ENCODE measurements at places on chromosomes 3 and 15.

- DNase-seq, result no peak
- H3K36me3 ChIP-seq, result no peaks in the 10 kb centered on the region
- no peak overlapping the region for H3K27ac ChIP-seq
- no peaks in the 10 kb centered on the region for H3K27me3 ChIP-seq
Measured at GRCh38 chr3:106797461-106797860, 579.8 kb upstream of the CCDC54 start.

DNA sequence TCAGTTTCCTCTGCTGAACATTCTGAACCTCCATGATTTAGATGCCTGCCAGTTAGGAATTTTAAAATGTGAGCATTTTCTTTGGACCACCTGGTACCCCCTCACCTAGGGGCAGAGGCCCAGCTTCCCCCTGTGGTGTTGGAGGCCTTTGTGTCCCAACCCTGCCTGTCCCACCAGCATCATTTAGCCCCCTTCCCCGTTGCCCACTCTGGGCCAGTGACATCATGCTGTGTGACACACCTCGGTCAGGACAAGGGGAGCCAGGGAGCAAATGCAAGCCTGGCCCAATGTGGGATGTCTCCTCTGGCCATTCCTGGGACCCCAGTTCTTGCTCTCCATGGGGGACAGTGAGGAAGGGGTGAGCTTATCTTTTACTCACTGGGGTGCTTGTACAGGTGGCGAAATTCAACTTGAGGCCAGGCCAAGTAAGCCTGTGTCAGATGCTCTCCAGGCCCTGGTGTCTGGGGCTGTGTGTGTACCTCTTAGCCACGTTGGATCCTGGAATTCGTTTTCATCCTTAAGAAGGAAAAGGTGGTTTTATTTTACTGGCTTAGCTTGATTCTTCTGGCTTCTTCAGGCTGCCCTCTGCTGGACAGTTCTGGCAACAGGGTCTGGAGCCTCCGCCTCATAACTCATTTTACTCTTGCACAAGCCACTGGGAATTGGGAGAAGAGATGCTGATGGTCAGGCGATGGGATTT, 49.7 kb upstream of the MYZAP start:
- H3K4me3 ChIP-seq, result no peak overlapping the region
- DNase-seq, result peak; percentile 52
- peaks cover 11% of the 10 kb centered on the region for H3K27me3 ChIP-seq
- H3K36me3 ChIP-seq, result no peaks in the 10 kb centered on the region
- no peak overlapping the region for H3K27ac ChIP-seq

GRCh38 chr15:61336026-61336638, 107.0 kb upstream of the RORA start:
- no peak overlapping the region for H3K4me3 ChIP-seq
- H3K4me1 ChIP-seq, result no peaks in the 10 kb centered on the region
- H3K36me3 ChIP-seq, result no peaks in the 10 kb centered on the region
- no peak overlapping the region for H3K27ac ChIP-seq

DNA sequence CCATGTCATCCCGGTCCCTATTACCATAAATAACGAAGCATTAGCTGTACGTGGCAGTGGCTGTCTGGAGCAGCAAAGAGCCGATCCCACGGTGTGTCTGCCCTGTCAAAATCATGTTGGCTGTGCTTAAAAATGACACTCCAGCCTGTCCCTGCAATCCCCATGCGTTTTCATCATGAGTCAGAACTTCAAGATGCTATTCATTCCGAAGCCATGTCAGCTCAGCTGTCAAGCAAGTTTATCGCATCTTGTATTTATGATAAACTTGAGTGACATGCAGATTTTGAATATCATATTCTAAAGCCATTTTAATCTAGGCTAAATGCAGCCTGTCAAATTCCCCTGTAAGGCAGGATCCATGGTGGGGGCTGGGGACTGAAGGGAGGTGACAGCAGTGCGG, 152.4 kb downstream of the TJP1 start:
- H3K27me3 ChIP-seq, result peaks cover 17% of the 10 kb centered on the region
- no peak overlapping the region for H3K27ac ChIP-seq
- H3K4me3 ChIP-seq, result no peak overlapping the region

GRCh38 chr15:43939070-43939469, 112.3 kb downstream of the WDR76 start:
- H3K4me3 ChIP-seq, result no peak overlapping the region
- no peaks in the 10 kb centered on the region for H3K4me1 ChIP-seq
- no peak for DNase-seq
- no peaks in the 10 kb centered on the region for H3K36me3 ChIP-seq
- H3K27me3 ChIP-seq, result peaks cover 5% of the 10 kb centered on the region
- no peak overlapping the region for H3K27ac ChIP-seq

- no peaks in the 10 kb centered on the region for H3K36me3 ChIP-seq
- H3K4me1 ChIP-seq, result no peaks in the 10 kb centered on the region
- no peak overlapping the region for H3K4me3 ChIP-seq
- no peak overlapping the region for H3K27ac ChIP-seq
- no peak for DNase-seq
- H3K27me3 ChIP-seq, result no peaks in the 10 kb centered on the region
Measured at GRCh38 chr3:18937574-18937973, 210.7 kb upstream of the KCNH8 start.

Measured in activated CD4-positive, alpha-beta memory T cell treated with anti-CD3 and anti-CD28 coated beads for 36 hours (primary cell).